ENCODE measurements at places on chromosomes 16 and 17. TPM values are rescaled to one million over a fixed set of nuclear protein-coding genes. Genes with fewer than 3 reads are reported as not detected.

Gene SEC14L5
- total RNA-seq: 0.13 TPM

DNA sequence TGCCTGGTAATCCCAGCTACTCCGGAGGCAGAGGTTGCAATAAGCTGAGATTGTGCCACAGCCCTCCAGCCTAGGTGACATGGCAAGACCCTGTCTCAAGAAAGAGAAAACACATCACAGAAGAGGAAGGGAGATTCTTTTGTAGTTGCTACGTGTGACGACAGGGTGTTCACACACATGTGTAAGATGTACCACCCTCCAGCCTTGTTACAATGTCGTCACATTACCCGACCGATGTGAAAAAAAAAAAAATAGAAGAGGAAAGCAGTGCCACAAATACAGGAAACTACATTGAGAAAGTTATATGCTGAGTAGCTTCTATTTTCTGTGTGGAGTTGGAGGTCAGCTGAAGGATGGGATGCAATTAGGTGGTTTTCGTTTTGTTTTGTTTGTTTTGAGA is 56.0 kb downstream of the CLUH start:
- no peak for DNase-seq

GRCh38 chr16:49455181-49455990 is 81.8 kb downstream of the C16orf78 start:
- no peak for DNase-seq

- DNase-seq: no peak
Observed at GRCh38 chr16:50303605-50304466, 37.5 kb downstream of the ADCY7 start.

DNA sequence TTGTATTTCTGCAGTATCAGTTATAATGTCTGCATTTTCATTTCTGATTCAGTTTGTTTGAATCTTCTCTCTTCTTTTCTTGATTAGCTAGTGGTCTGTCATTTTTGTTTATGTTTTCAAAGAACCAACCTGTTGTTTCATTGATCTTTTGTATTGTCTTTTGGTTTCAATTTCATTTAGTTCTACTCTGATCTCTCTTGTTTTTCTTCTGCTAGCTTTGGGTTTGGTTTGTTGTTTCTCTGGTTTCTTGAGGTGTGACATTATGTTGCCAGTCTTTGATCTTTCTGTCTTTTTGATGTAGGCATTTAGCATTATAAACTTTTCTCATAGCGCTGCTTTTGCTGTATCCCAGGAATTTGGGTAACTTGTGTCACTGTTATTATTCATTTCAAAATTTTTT is 107.2 kb downstream of the PHKB start:
- DNase-seq: no peak

DNA sequence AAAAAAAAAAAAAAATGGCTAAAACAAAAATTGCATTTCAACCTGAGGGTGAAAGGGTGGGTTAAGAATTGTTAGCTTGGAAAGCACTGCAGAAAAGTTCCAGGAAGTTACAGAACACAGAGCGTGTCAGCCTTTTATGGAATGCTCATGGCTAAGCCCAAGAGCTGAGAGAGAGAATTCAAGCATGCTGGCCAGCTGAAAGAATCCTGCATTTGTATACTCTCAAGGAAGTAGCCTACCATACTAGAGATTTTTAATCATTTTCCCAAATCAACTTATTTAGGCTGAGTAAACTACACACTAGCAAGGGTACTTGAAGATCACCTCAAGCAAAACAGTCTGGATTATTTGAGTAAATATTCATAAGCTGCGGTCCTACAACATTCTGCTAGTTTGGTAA is 153.9 kb downstream of the KCNJ2 start:
- DNase-seq: no peak

GRCh38 chr17:19363114-19363438 is 553 bp upstream of the B9D1 start:
- no peak for DNase-seq

Data from bronchial epithelial cell (primary cell).